ENCODE measurements at places on chromosomes 1 and 21.

DNA sequence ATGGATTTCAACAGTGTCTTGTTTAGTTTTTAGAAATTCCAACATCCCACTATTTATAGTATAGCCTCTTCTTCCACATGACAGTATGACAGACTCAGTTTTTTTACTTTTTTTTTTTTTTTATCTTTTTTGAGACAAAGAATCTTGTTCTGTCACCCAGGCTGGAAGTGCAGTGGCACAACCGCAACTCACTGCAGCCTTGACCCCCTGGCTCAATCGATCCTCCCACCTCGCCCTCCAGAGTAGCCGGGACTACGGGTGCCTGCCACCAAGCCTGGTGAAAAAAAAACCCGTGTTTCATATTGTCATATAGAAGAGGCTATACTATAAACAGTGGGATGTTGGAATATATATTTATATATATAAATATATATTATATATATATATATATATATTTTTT lies 1.2 kb upstream of the DR1 start:
- DNase-seq = no peak

GRCh38 chr1:7345516-7345915 lies 425.6 kb upstream of the VAMP3 start:
- no peak for DNase-seq

- no peak for DNase-seq
Observed at GRCh38 chr1:223048026-223048425, 95.0 kb downstream of the TLR5 start.

- DNase-seq = no peak
Observed at GRCh38 chr1:94544706-94545490, 3.3 kb upstream of the F3 start.

DNA sequence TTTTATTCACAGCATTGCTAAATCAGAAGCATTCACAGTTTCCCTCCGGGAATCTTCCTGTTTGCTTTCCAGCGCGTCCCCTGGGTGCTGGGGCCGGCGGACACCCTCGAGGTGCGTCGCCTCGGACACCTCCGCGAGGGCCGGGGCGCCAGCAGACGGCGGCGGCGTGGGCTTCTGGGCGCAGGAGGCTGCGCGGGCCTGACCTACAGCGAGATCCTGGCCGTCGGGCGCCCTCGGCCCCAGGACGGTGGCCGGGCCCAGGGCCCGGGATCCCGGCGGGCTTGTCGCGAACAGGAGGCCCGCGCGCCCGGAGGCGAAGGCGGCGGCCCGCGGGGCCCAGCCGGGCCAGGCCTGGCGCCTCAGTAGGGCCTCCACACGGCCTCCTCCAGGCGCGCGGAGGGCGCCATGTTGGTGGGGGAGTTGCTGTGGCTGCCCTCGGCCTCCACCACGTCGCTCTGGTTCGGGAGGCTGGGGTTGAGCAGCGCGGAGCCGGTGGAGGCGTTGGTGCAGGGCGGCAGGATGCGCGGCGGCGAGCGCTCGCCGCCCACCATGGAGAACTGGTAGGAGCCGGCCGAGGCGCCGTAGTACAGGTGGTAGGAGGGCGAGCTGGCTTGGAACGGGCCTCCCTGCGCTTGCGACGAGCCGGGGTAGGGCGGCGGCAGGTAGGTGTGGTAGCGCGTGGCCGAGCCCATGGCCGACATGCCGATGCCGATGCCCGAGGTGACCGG lies 123.1 kb downstream of the CLIC6 start:
- no peak for DNase-seq

GRCh38 chr1:50251702-50252101 lies 143.0 kb downstream of the ELAVL4 start:
- DNase-seq = no peak

GRCh38 chr1:57307392-57308170 lies 116.3 kb downstream of the DAB1 start:
- peak; percentile 17 for DNase-seq

- no peak for DNase-seq
Observed at GRCh38 chr1:102834688-102835320, 273.5 kb downstream of the COL11A1 start.

GRCh38 chr1:175514387-175514953 lies 228.9 kb downstream of the TNR start:
- DNase-seq = peak; percentile 15

DNA sequence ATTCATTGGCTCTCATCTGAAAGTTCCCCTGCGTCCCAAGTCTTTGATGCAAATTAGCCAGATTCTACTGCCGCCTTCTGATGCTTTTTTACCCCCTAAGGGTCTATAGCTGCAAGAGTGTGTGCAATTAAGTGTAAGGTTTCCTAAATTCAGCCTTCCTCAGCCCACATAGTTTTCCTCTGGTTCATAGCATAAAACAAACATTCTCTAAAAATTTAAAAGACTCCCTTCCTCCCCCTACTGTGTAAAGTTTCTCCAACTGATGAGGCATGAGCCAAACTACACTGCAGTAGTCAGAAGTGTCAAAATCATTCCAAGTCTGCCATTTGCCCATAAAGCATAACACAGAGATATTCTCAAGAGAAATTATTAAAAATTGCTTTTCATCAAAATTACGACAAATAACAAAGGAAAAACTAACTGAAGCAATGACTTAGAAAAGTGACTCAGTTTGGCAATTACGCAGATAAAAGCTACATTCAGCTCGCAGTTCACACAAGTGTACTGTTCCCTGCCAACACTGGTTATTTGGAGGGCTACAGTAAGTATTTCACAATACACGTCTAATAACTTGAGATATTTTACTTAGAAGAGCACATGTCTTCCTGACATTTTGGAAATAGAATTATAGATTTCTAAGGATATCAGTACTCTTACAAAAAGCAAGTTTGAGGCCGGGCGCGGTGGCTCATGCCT lies 15.4 kb downstream of the KCNH1 start:
- no peak for DNase-seq

GRCh38 chr21:15682186-15682895 lies 47.4 kb upstream of the USP25 start:
- DNase-seq = no peak

- DNase-seq = no peak
Observed at GRCh38 chr1:169484683-169485430, 887 bp downstream of the SLC19A2 start.

GRCh38 chr1:229907884-229908638 lies 159.0 kb upstream of the GALNT2 start:
- DNase-seq = no peak

- DNase-seq = no peak
Observed at GRCh38 chr1:32349211-32349708, 13.0 kb downstream of the FAM229A start.

DNA sequence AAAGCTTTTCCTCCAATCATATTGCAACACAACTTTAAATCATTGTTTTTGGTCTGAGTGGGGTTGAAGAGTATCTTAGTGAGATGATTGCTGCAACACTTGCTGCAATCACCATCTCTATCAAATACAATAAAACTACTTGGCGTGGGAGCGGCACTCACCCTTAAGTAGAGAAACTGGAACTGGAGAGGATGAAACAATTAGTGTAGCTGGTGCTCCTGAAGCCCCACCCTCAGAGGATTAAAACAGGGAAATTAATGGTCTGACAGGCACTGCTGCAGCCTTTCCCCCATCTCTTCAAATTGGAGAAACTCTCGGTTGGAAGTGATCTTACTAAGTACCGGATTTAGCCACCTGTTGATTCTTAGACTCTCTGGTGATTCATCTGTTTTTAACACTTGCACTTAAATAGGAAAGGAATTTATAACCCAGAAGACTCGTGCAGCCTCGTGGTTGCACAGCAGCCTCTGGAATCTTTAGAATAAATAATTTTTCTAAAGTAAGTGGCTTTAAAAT lies 80.5 kb upstream of the KIF26B start:
- DNase-seq = no peak

- no peak for DNase-seq
Observed at GRCh38 chr1:151892190-151892589, 17.1 kb downstream of the THEM4 start.

DNA sequence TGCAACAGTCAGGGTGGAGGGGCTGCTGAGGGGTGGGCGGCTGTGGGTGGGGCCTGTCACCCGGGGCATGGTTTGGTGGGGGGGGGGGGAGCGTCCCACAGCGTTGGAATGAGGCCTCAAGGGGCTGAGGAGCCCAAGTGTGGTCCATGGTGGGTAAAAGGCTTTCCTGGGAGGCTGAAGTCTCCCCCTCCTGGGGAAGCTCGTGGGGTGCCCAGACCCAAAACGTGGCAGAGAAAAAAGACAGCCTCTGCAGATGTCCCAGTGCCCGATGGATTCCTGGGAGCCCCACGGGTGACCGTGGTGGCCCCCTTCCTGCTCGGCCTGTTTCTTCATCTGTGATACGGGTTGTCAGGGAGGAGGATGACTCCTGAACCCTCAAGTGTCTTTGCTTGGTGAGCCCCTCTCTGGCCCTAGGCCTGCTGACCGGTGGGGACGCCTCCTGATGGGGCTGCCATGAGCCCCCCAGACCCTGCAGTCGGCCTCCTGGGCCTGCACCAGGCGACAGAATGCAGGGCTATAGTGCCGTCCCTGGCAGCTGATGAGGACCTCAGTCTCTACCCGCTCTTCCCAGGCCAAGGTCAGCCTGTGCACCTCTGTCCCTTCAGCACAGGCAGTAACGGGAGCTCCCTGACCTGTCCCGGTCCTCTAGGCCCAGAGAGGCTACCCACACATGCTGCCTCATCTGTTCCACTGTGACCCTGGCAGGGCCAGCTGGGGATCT lies 1.1 kb downstream of the OBSCN start:
- DNase-seq = no peak

DNA sequence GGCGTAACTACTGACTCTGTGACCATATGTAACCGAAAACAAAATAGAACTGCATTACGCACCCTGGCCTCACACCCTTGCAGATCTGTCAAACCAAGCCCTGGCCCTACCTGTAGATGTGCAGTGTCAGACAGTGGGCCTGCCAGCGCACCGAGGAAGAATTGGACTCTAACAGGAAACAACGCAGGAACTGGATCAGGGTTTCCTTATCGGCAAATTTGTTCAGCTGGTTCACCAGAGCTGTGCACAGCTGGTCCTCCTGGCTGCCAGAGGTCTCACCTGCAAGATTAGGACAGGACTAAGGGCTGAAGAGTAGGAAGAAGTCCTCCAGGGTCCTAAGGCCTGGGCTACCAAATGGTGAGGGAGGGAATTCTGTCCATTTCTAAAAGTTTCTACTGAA lies 90.0 kb downstream of the UBR4 start:
- no peak for DNase-seq

DNA sequence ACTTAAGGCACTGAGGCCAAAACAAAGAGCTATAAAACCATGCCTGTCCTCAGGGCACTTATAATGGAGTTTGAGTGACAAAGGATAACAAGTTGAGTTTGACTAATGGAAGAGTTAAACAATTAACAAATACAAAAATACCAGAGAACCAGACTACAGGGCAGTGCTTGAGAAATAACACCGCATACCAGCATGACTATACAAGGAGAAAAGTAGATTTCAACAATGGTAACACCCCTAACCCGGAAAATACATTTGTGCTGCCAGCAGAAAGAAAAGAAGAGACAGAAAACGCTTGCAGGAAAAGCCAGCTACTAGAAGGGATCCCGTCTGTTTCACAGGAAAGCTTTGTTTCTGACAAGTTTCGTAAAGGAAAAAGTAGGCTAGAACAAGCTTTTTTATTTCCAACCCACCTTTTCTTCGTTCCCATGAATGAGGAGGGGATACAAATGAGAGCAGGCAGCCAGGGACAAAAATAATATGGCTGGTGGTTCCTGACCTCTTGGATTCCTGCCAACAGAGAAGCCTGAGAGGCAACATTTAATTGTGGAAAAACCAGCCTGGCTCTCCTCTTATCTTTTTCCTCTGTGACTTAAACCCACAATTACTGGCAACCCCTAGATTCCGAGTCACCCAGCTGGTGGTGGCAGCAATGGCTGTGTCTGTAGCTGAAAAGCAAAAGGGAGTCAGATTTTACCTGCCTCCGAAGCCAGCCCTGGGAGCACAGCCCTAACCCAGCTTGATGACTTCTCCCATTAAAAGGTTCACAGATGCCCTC lies 56.5 kb downstream of the WLS start:
- no peak for DNase-seq

DNA sequence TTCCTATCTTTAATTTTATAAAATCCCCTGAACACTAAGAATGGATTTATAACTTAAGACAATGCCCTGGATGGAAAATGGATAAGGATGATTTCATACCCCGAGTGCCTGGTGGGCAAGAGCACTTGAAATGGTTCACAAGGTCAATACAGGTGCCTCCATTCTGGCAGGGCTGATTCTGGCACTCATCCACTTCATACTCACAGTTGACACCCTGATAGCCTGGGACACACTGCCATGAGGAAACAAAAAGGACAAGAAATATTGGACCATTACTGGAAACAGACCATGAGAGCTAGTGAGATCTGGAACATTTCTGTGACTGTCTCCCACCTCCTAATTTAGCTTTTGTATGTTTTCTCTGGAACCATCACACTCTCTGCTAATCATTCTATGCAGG lies 39.1 kb upstream of the ADAM30 start:
- DNase-seq = no peak

DNA sequence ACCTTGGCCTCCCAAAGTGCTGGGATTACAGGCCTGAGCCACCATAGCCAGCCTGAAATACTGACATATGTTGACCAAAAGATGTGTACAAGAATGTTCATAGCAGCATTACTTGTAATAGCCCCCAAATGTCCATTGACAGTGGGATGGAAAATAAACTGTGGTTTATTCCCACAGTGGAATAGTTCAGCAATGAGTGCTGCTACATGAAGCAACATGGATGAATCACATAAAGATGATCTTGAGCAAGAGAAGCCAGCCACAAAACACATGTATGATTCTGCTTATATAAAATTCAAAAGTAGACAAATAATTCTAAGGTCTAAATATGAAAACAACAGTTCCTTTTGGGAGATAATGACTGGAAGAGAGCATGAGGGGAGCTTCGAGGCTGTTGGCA lies 9.1 kb upstream of the CREG1 start:
- no peak for DNase-seq

DNA sequence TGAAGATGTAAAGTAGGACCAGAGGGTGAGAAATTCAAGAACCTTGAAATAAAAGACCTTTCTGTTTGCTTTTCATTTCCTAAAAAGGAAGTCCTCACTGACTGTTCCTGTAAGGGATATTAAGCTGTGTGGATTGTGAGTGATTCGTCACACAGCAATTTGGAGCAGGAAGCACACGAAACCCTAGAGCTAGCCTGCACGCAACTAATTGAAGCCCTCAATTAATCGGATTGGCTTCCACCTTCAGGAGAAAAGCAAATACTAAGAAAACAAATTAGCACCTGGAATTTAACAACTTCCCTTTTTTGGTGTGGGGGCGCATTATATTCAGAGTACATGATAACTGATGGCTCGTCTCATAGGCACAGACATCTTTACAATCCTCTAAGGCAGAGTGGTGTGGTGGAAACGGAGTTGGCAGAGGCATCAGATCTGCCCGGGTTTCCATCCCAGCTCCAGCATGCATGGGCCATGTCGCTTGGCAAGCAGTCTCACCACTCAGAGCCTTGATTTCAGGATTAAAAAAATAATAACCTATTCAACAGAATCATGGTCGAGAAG lies 95.2 kb downstream of the KCNJ15 start:
- DNase-seq = no peak

DNA sequence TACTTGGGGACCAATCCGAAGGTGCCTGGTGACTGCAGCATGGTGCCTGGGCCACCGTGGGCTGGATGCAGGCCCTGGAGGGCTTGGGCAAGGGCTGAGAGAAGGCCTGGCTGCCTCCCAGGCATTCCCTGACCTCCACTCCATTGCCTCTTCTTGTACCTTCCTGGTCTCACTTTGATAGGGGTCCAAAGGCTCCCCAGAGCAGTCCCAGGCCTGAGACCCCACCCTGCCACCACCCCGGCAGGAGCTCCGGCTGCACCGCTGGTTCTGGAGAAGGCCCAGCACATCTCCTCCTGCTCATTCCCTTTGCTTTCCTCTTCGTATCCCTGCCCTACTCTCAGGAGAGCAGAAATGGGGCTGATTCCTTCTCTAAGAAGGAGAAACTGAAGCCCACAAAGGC lies 133.3 kb upstream of the IPO9 start:
- no peak for DNase-seq

Data from stimulated activated CD8-positive, alpha-beta memory T cell treated with anti-CD3 and anti-CD28 coated beads, Interleukin-7, amount 100 ng/mL, for 4 hours (primary cell).